ENCODE measurements at places on chromosomes 5 and 9. TPM values are rescaled to one million over a fixed set of nuclear protein-coding genes. Genes with fewer than 3 reads are reported as not detected.

- DNase-seq, result no peak
These were observed 44.6 kb upstream of the PIK3R1 start for GRCh38 chr5:68170826-68171558.

The SH3RF2 gene
- polyA plus RNA-seq, result not detected

DNA sequence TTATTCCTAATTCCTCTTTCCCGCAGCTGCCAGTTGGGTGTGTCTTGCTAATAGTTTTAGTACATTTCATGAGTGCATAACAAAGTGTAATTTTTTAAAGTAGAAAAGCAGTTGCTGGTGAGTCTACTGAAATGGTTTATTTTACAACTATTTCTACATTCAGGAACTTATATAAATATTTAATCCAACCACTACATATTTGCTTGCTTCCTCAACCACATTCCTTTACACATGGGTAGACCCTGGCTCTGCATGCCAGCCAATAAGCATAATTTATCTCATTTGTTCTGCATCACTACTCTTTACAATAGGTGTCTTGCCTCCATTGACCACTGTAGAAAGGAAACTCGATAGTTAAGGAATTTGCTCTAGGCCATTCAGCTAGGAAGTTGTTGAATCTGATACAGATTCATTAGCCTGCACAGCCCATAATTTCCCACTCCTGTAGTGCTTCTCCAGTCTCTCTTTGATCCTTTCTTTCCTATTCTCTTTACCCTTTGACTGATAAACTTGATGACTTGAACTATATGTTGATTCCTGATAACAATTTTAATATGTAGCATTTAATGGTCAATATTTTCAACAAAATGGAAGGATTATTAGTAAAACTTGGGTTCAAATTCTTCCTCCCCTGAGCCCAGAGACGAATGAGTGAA is 342.5 kb upstream of the ACTBL2 start:
- DNase-seq, result no peak

GRCh38 chr9:87497604-87498045 is at the start of gene DAPK1:
DAPK1 (plus strand) TSS chr9:87497867; CDS start chr9:87499078, 1,211 bp downstream.
- DNase-seq, result peak; percentile 65

The DIRAS2 gene
- not detected for polyA plus RNA-seq

Data from CD14-positive monocyte (primary cell).